Stimulated activated CD4-positive, alpha-beta T cell treated with anti-CD3 and anti-CD28 coated beads, Interleukin-2, amount 100 ng/mL, for 24 hours (primary cell): ENCODE measurements at places on chromosomes 4 and X.

- no peak for DNase-seq
Observed at GRCh38 chr4:36704289-36704688, 422.9 kb downstream of the DTHD1 start.

DNA sequence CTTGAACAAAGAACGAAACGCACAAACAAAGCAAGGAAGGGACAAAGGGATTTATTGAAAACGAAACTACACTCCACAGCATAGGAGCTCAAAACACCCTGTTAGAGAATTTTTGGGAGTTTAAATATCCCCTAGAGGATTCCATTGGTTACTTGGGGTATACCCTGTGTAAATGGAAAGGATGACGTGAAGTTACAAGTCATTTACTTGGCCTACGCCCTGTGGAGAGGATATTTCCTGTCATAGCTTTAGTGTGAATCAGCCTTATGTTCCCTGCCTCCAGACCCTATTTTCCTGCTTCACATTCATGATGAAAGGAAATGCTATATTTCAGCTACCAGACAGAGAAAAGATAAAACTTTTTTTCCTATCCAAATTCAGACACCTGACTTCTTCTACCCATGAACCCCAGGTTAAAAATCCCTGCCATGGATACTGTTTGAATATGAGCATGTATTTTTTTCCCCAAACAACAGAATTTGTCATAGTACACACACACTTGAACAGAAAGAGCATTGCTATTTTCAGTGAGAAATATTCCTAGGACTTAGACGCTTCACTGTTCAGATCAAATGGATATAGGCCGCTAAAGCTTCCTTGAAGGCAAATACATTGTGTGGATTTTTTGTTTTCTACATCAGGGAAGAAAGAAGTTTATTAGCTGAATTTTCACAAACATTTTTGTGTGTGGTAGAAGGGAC, 20.4 kb downstream of the PIN4 start:
- DNase-seq = no peak

DNA sequence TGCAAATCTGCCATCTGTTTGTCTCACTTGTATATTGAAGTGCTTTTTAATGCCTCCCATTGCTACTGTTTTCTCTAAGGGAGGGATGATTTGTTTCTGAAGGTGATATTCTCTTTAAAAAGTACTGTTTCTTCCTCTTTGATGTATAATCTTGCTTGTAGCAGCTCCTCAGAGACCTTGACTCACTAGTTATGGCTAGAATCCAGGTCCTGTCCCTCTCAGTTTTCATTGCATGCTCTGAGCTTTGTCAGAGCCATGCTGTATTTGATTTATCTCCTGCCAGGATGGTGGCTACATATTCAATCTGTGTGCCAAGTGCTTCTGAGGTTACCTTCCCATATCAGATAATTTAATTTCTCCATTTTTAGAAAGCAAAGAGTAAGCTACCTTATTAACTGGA, 56.0 kb downstream of the GLUD2 start:
- DNase-seq = no peak

- no peak for DNase-seq
Observed at GRCh38 chr4:155489271-155489670, 112.5 kb upstream of the MAP9 start.

DNA sequence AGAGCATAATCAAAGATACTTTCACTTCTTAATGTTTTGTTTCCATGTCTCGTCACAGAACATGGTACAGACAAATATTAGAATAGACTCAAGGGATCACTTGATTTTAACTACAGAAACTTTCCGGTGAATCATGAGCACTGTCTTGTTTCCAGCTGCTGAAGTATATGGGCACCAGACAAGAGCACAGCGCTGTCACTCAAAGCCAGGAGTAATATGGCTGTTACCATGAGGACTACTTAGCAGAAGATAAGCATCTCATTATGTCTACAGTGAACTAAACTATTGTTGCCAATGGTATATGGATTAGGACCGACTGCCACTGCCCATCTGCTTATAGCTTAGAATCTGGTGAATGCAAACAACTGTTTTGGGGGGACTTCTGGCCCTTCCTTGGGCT, 34.3 kb downstream of the MECP2 start:
- no peak for DNase-seq

DNA sequence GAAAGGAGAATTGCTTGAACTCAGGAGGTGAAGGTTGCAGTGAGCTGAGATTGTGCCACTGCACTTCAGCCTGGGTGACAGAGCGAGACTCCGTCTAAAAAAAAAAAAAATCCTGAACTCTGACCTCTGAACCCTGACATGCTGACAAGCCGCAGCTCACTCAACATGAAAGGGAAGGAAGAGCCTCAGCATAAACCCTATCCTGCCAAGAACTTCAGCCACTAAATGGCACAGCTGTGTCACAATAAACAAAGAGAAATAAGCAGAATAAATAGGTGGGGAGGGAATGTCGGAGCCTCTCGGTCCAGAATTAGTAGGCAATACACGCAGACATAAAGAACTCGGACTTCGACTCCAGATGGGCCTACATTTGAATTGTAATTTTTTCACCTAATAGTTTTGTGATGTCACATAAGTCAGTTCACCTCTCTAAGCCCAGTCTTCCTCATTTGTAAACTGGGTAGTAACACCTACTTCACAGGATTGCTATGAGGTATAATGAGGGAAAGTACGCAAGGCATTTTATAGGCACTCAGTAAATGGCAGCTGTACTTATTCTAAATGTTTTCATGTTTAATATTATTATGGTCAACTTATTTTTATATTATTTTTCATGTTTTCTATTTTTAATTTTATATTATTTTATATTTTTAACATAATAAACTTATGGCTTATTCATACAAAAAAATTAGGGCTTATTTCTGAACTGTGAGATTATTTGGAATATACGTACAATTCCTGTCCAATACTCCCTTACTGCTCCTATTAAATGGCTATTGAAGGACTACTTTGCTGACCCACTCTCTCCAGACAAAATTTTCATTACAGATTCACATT, 243.4 kb downstream of the SCFD2 start:
- no peak for DNase-seq

GRCh38 chr4:165723051-165723795, 149.8 kb upstream of the TLL1 start:
- no peak for DNase-seq

DNA sequence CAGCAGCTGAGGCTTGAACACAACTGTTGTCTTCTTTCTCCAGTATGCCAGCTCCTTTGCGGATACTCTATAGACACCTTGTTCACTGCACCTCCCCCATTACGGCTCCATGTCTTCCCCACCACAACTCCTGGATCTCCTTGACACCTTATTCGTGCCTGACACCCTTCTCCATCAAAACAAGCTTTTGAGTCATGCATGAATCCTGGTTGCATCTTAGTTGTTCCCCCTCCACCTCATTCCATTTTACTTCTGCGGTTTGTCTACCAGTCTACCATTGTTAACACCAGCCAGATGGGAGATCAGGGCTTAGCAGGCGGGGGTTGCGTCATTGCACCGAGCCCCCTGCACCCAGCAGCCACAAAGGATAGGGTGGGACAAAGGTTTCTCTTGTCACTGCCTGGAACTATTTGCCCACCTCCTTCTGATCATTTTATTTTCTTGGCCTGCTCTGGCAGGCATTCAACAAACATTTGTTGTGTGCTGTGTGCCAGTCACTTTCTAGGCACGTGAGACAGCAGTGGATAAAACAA, 2.0 kb upstream of the CDK16 start:
- DNase-seq = no peak

- no peak for DNase-seq
Observed at GRCh38 chr4:24743927-24744326, 51.4 kb upstream of the SOD3 start.

DNA sequence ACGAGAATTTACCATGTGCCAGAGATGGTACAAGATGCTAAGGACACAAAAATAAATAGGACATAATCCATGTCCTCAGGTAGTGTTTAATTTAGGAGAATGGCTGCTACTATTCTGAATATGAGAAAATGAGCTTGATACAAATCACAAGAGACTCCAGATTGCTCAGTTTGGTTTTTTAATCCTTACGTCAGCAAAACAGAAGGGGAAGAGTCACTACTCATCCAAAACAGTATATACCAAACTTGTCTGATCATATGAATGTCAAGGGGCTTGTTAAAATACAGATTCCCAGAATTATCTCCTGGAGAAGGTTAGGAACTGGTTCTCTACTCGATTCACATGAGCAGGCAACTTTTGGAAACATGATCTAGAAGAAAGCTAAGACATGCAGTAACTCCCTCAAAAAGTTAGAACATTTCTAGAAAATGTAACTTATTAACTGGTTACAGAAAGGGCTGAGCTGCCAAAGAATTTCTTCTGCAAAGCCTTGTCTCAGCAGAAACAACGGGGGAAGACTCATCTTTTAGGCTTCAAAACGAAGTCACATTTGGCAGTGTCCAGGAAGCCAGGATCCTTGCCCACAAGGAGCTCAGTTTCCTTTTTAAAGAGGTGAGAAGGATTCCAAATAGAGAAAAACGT, 3.4 kb downstream of the AIFM1 start:
- DNase-seq = no peak

DNA sequence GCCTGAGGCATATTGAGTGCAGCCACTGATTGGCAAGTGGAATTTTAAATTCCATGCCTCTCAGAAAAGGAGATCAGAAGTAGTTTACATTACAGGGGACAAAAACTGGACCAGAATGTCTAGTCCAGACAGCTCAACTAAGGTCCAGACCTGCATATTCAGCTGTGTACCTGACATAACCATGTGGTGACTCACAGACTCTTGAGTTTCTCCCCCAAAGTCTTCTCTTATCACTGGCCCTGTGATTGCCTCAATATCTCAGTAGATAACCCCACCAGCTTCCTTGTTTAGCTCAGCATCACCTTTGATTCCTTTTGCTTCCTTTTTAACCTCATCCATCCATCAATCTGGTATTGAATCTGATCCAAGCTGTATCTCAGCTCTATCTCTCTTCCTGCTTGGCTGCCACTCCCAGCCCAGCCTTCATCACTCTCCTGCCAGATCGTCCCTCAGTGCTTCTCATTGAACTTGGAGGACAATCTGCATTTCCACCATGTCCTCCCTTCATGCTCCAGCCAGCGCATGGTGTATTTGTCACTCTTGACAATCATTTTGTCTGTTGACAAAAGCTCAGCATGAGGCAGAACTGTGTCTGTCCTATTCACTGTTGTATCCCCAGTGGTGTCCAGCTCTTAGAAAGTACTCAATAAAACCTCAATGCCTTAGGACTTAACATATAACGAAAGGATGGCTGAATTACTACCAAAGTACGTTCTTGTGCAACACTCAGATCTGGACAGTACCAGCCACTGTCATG, 27.8 kb upstream of the SLC2A9 start:
- DNase-seq = no peak
